Breast epithelium (tissue), 4 donors: ENCODE measurements at places on chromosomes 3 and 15. TPM values are rescaled to one million over a fixed set of nuclear protein-coding genes. Genes with fewer than 3 reads are reported as not detected.

GRCh38 chr3:179825527-179826246, 172.8 kb downstream of the USP13 start:
- H3K4me1 ChIP-seq = no peaks in the 10 kb centered on the region
- H3K27ac ChIP-seq = no peak overlapping the region
- H3K4me3 ChIP-seq = no peak overlapping the region
- H3K27me3 ChIP-seq = no peaks in the 10 kb centered on the region
- no peak for DNase-seq
- H3K36me3 ChIP-seq = no peaks in the 10 kb centered on the region

The RFX7 gene
- 10.8 TPM for total RNA-seq

DNA sequence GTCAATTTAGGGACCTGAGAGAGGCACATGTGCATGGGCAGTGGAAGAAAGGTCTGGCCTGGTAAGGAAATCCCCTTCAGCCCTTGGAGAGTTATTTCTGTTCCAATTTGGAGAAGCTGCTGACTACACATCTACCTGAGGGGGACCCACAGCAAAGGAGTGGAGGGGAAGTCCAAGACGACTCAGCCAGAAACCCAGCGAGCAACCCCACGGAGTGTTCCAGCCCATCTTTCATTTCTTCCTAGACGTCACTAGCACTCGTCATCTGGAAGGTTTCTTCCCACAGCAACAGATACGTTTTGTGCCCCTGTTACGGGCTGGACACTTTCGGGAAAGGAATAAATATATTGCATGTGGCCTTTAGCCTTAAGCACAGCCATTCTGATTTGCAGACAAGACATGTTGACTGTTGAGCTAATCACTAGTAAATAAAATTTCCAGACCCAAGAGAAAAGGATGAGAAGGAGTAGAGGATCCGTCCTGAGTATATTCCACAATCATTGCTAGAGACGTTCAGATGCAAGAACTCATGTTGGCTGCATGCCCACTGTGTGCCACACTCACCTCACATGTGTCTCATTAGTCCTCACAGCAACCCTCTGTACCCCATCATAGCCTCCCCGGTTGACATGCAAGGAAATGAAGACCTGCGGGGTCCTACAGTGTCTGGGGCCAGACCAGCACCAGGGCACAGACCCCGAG, 7.8 kb upstream of the FAM174B start:
- no peaks in the 10 kb centered on the region for H3K36me3 ChIP-seq
- H3K4me3 ChIP-seq = no peak overlapping the region
- no peak overlapping the region for H3K27ac ChIP-seq
- H3K4me1 ChIP-seq = peaks cover 9% of the 10 kb centered on the region
- no peak for DNase-seq

DNA sequence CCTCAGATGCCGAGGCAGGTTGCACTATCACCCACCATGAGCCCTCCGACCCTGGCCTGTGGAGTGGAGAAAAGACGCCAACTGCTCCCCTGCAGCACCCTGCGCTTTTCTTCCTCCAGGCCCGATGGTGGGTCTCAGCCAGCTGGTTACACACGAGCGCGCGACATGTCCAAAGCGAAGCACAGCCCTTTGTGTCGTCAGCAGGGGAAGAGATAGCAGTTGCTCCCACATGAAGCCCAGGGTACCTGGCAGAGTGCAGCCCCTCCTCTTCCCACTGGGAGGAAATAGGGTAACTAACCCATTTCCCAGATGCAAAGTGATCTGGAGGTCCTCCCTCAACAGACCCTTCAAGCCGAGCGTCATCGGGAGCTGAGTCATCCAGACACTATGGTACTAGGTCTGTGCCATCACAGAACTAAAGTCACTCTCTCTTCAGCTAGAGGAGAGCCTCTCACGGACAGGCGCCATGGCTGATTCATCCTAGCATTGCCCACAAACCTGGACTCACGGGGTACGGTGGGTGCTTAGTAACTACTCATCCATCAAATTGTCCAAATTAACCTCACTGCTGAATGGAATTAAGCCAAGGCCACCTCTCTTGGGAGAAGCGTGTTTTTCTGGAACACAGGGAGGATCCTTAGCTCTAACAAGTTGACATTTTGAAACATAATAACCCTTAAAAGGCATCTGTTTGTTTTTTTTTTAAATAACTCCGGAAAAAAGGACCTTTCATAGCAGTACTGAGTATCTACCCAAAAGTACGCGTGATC, 45.2 kb upstream of the BDH1 start:
- no peak overlapping the region for H3K27ac ChIP-seq
- no peaks in the 10 kb centered on the region for H3K4me1 ChIP-seq
- no peaks in the 10 kb centered on the region for H3K27me3 ChIP-seq
- no peaks in the 10 kb centered on the region for H3K36me3 ChIP-seq

- H3K4me3 ChIP-seq = no peak overlapping the region
- no peak for DNase-seq
- no peaks in the 10 kb centered on the region for H3K4me1 ChIP-seq
- no peak overlapping the region for H3K27ac ChIP-seq
Measured at GRCh38 chr3:67289626-67290025, 291.5 kb downstream of the KBTBD8 start.

- peak within 1 kb of the TSS; percentile 94 for H3K27ac ChIP-seq
- H3K36me3 ChIP-seq = no peaks in the 10 kb centered on the region
- peak within 1 kb of the TSS; percentile 92 for H3K4me3 ChIP-seq
- peak; percentile 48 for DNase-seq
Measured at GRCh38 chr3:146250449-146251382, at the start of gene PLSCR4. TSS of gene PLSCR4 (minus strand) at chr3:146251105. CDS start at chr3:146222071, 29,034 bp downstream.

DNA sequence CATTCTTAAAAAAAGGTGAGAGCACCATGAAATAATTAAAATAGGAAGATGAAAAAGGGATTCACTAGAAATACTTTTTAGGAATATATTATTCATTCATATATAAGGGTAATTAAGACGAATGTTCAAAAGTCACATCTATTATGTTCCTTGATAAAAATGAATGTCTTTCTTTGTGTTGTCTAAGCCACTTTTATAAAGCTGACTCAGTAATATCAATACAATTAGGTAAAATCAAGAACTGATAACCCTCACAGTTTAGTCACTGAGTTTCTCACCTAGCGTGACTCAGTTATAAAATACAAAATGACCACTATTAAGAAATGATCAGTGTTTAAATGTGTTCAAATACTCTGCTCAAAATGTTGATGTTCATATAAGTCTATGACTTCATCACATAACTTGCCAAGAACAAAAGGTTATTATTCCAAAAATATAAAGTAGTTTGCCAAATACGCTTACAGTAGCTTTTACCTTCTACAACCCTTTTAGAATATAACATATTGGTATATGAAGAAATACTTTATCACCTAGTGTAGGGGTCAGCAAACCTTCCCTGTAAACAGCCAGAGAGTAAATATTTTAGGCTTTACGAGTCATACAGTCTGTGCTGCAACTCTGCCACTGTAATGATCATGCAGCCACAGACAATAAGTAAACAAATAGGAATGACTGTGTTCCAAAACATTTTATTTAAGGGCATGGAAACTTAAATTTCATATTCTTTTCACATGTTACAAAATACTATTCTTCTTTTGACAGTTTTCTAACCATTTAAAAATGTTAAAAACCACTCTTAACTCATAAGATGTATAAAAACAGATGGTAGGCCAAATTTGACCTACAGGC, 369.8 kb downstream of the TBC1D5 start:
- no peak overlapping the region for H3K4me3 ChIP-seq
- no peaks in the 10 kb centered on the region for H3K27me3 ChIP-seq
- no peak overlapping the region for H3K27ac ChIP-seq
- DNase-seq = no peak
- H3K4me1 ChIP-seq = no peaks in the 10 kb centered on the region

DNA sequence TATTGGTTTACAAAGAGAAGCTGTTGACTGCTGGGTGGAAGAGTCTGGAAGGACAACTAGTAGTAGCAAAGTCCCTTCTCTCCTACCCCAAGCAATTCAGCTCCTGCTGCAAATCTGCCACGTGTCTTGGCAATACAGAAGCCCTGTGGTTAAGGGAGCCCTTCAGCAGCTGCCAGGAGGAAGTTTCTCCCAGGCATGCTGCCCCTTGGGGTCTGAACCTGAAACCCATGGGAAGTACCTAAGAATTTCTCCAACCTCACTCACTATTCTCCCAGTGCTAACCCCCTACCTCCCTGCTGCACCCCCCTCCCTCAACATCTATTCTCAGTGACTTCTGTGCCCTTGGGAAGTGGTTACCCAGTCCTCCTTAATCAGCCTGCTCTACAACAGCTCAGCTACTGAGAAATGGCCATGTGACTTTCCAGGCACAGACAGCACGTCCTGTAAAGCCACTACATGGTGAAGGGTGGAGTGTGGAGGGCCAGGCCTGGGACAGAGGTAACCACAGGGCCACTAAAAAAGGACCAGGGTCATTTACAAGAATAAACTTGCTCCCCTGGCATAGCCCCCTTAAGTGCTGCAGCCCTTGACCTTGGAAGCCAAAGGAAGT, 316.6 kb downstream of the NTRK3 start:
- no peaks in the 10 kb centered on the region for H3K27me3 ChIP-seq
- no peaks in the 10 kb centered on the region for H3K36me3 ChIP-seq
- DNase-seq = no peak
- no peak overlapping the region for H3K4me3 ChIP-seq
- H3K27ac ChIP-seq = no peak overlapping the region

DNA sequence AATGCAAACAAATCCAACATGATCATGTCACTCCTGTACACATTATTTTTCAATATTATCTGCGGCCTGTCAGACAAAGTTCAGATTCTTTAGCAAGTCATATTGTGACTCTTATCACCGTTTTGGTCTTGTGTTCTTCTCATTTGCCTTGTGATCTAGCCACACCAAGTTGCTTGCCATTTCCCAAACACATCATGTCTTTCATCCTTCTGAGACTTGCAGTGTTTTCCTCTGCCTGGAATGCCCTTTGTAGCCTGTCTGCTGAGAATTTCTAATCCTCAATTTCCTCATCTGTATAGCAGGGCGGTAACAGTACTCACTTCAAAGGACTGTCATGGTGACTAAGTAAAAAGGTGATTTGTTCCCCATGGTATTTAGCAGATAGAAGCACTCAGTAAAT, 135.0 kb downstream of the GREM1 start:
- DNase-seq = no peak
- H3K27ac ChIP-seq = no peak overlapping the region
- H3K36me3 ChIP-seq = no peaks in the 10 kb centered on the region
- H3K27me3 ChIP-seq = no peaks in the 10 kb centered on the region
- H3K4me1 ChIP-seq = no peaks in the 10 kb centered on the region

- no peaks in the 10 kb centered on the region for H3K4me1 ChIP-seq
- H3K27me3 ChIP-seq = no peaks in the 10 kb centered on the region
- no peak overlapping the region for H3K27ac ChIP-seq
- no peak overlapping the region for H3K4me3 ChIP-seq
- DNase-seq = no peak
Measured at GRCh38 chr15:84862214-84862975, 22.1 kb upstream of the SLC28A1 start.

The SEMA3G gene
- 70.1 TPM for total RNA-seq

The TRIM42 gene
- total RNA-seq = not detected

DNA sequence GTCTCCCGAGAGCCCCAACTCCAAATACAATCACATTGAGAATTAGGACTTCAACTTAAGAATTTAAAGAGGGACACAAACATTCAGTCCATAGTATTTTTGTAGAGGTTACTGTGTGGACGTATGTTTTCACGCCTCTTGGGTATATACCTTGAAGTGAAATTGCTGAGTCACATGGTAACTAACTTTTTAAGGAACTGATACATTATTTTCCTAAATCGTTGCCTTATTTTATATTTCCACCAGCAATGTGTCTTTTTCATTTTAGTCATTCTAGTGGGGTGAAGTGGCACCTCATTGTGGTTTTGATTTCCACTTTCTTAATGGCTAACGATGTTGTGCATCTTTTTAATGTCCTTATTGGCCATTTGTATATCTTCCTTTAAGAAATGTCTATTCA, 11.8 kb downstream of the PARP15 start:
- no peak overlapping the region for H3K4me3 ChIP-seq
- DNase-seq = no peak
- H3K27ac ChIP-seq = no peak overlapping the region
- no peaks in the 10 kb centered on the region for H3K36me3 ChIP-seq
- H3K4me1 ChIP-seq = no peaks in the 10 kb centered on the region

- no peaks in the 10 kb centered on the region for H3K27me3 ChIP-seq
- no peak overlapping the region for H3K27ac ChIP-seq
- no peaks in the 10 kb centered on the region for H3K4me1 ChIP-seq
- DNase-seq = no peak
Measured at GRCh38 chr3:101171681-101172191, 148.6 kb downstream of the IMPG2 start.

GRCh38 chr3:108338901-108339545, 42.7 kb downstream of the HHLA2 start:
- no peaks in the 10 kb centered on the region for H3K4me1 ChIP-seq
- no peaks in the 10 kb centered on the region for H3K36me3 ChIP-seq
- DNase-seq = no peak
- H3K27ac ChIP-seq = no peak overlapping the region

- no peak overlapping the region for H3K4me3 ChIP-seq
- DNase-seq = no peak
- no peaks in the 10 kb centered on the region for H3K27me3 ChIP-seq
Measured at GRCh38 chr15:60191821-60192220, 187.7 kb downstream of the FOXB1 start.

The PP2D1 gene
- total RNA-seq = not detected

- no peaks in the 10 kb centered on the region for H3K36me3 ChIP-seq
- no peak for DNase-seq
- no peak overlapping the region for H3K27ac ChIP-seq
- no peaks in the 10 kb centered on the region for H3K4me1 ChIP-seq
Measured at GRCh38 chr3:5448246-5448645, 260.7 kb downstream of the EDEM1 start.

The UROC1 gene
- total RNA-seq = not detected

The PLAAT1 gene
- total RNA-seq = 1.5 TPM

The TMEM108 gene
- total RNA-seq = 0.98 TPM

DNA sequence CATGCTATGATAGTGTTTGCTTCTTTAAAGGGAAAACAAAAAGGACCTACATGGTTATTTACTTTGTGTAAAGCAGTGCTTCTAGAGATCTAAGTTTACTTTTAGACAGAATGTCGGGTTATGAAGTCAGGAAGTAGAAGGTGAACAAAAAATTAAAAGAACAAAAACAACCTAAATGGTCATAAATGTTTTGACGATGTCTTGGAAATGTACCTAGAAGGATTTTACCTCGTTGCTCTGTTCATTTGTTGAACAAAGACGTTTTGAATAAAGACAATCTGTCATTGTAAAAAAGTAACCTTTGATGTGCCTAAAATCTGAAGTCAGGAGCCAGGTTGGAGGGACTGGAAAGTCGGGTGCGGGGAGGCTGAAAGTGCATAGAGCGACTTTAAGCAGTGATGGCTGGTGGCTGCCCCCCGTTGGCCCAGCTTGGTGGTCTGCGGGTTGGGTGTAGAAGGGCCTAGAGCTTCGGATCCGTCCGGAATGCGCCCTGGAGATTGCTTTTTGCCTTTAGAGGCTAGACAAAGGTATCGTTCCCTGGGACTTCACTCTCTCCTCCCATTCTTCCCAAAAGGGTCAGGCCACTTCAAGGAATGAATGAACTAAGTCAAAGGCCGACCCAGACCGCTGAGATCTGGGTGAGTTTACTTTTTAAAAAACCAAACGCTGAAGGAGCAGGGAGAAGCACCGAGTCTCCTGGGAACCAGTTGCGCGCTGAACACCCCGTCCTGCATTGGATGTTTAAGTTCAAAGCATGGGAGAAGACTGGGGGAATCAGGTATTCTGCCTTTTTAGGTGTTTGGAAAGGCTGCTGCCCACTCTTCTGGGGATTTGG, 2.1 kb downstream of the SOX14 start:
- peaks cover 99% of the 10 kb centered on the region for H3K27me3 ChIP-seq
- no peak for DNase-seq
- H3K4me1 ChIP-seq = no peaks in the 10 kb centered on the region
- H3K27ac ChIP-seq = no peak overlapping the region
- H3K4me3 ChIP-seq = no peak overlapping the region
- no peaks in the 10 kb centered on the region for H3K36me3 ChIP-seq
